Umbilical cord (tissue), 2 donors: ENCODE measurements at places on chromosomes 6 and 20.

GRCh38 chr6:121339639-121340226 is 5.5 kb upstream of the TBC1D32 start:
- no peak for DNase-seq

DNA sequence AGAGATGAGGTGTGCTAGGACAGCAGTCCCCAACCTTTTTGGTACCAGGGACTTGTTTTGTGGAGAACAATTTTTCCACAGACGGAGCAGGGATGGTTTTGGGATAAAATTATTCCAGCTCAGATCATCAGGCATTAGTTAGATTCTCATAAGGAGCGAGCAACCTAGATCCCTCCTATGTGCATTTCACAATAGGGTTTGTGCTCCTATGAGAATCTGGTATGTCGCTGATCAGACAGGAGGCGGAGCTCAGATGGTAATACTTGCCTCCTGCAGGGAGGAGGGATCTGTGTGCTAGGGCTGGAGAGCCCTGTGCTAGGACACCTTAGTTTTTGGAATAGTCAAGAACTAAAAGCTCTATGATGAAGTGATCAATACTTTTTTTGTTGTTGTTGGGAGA is 2.5 kb downstream of the SMIM13 start:
- DNase-seq, result peak; percentile 15

GRCh38 chr20:48759631-48760245 is 68.1 kb downstream of the PREX1 start:
- DNase-seq, result no peak

DNA sequence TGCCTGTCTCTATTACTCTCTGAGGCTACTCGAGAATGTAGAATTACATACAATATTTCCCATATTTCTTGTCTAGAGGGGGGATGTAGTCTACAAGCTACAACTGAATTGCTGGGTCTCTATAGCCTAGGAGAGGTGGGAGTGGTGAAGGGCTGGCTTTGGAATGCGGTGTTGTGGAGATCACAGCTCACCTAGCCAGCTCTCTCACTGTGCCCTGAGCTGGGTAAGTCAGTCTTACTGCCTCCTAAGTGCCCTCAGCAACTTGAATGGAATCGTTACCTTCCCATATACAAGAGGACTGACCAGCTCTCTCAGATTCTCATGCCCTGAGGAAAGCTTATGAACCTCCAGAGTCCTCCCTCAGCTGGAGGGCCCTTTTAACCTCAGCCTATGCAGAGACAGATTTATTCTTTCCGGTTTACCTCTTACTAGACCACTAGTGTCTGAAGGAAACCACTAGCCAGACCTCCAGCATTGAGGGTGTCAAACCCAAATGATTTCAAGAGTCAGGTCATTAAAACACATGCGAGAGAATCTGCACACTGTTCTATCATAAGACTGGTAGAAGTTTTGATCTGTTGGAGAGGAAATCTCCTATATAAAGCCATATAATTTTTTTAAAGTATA is 20.6 kb downstream of the VIP start:
- DNase-seq, result no peak

DNA sequence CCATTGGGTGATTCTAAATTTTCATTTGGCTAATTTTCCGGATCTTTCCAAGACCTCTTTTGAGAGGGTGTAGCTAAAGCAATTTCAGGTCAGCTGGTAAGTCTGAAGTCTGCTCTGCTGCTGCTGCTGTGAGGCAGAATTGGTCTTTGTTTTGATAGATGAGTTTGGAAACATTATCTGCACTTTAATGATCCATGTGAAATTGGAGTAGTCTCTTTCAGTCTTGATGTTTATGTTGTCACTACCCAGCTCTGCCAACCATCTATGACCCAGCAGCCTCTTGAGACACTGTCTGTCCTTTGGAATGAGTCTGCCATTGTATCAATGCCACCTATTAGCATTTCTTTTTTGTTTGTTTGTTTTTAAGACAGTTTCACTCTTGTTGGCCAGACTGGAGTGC is 44.1 kb downstream of the TXNDC5 start:
- DNase-seq, result no peak

DNA sequence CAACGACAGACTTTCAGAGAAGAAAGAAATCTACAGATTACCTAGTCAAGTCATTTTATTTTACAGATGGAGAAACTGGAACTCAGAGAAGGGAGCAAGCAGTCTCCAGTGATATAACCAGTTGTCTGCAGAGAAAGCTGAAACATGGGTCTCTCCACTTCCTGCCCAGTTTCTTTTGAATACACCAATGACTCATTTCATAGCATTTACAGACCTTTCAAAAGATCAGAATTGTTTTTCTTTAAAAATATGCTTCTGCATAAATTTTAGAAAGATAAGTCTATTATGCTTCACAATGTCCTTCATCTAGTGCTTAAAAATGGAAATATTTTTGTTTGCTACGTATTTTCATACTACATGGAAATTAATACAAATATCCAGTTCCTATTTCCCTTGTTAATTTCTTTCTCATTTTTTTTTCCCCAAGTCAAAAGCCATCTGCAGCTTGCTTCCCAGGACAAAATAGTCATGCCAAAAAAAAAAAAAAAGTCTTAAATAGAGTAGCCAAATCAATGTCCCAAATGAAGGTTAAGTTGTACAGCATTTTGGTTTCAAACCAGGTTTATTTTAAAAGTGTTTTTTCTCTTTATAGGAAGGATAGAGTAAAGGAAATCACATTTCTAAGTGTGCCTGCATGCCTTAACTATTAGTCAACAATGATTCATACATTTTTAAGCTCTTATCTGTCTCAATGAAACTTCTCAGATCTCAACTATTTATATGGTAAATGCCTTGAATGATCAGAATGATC is 36.9 kb downstream of the ARHGAP18 start:
- DNase-seq, result peak; percentile 56

- DNase-seq, result no peak
Observed at GRCh38 chr6:128206610-128207426, 306.0 kb upstream of the THEMIS start.

DNA sequence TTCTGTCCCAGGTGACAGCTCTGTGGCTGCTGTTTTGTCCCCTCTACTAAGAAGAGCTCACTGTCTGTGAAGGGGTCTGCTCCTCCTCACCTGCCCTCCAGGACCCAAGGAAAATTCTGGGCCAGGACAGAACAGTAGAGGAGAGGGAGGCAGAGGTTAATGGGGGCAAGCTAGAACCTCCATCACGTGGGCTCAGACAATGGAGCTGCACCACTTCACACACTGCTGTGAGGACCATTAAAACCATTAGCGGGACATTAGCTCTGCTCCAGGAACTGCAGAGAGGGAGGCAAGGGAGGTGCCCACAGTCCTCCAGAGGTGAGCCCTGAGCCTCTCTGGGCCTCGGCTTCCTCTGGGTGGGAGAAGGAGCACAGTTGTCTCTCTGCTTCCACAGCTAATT is 78.4 kb downstream of the NOL4L start:
- DNase-seq, result no peak

DNA sequence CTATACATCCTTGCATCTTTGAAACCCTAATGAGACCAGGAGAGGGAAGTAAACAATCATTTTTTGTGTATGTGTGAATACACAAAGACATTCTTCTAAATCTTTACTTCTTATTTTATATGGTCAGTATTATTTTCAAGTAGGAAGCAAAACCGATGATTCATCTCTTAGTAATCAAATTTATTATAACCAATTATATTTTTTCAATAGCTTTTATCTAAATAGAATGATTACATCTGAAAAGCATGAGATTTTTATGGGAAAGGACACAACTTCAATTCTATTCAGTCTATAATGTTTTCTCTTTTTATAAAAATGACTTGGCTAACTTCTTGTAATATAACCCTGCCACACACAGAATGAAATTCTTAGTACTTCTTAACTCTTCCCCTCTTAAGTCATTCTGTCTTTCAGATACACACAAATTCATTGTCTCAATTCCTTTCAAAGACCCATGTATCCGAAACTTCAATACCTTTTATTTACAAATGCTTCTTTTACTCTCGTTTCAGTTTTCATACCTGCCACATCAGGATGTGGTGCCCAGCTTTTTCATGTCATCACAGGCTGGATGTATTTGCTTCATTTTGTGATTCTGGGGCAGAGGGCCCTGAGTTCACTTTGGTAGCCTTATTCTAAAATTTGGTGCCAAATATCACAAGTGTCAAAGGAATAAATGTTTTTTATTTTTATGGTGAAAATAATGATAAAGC is 227.0 kb downstream of the PHF3 start:
- DNase-seq, result no peak

DNA sequence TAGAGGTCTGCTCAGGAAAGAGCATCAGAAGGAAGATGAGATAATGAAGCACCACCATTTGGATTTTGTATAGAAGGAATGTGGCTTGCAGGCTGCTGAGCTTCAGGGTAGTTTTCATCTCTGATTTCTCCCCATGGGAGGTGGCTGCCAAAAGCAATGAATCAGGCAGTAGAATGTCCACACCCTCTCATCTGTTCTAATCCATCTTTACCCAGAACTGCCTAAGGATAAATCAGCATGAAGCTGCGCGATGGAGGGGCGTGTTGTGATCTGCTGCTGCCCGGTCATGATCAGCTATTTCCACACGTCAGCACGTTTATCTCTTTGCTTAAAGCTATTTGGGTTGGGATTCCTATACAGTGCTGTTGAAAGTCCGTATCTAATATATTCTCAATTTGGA is 295.4 kb downstream of the FOXA2 start:
- peak; percentile 82 for DNase-seq

- DNase-seq, result no peak
Observed at GRCh38 chr6:167662075-167662880, 164.4 kb upstream of the AFDN start.

DNA sequence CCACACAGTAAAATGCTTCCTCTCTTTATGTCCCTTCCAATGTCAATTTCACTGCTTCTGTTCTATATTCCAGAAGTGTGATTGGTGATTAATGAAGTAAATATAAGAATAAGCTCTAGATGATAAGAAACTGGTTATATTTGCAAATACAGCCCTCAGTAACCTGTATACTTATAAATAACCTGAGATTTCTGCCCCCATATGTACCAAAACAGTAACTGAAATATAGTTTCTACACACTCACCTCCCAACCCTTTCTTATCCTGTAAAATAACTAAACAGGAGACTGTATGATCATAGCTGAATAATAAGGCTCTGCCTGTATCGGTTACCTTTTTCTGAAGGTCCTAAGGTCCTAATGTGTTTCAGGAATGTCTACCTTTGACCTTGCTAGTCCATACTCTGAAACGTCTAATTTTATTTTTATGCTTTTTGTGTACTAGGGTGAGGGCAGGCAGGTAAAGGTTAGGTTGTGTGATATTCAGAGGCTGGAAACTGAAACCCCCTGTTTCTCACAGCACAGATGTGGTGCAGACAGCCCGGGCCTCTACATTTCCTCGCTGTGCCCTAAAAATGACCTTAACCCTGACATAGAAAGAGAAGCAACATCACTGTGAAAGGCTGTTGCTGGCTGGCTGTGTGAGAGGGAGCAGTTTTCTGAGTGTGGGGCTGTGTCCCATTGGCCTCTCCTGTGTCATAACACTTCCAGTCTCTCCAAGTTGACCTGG is 378.8 kb downstream of the CENPW start:
- no peak for DNase-seq

- DNase-seq, result no peak
Observed at GRCh38 chr6:169981568-169981967, 230.1 kb downstream of the ERMARD start.

- peak; percentile 49 for DNase-seq
Observed at GRCh38 chr6:12584631-12585405, 131.7 kb upstream of the PHACTR1 start.

DNA sequence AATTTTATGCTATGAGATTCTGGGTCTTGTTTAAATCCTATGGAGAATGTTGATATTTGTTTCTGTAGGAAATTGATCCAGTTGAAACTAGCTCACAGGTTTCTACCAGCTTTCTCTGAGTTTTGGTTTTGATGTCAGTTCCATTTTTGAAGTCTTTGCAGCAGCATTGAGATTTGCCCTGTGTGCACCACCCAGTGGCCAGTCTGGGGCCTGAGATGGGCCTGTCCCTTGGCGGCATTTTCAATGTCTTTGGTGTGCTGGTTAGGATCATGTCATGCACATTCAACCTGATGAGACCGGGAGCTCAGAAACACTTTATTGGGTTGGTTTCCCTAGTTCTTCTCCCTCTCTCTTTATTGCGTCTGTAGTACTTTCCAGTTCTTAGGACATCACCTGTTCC is 395.2 kb upstream of the MAP3K7 start:
- DNase-seq, result no peak

- no peak for DNase-seq
Observed at GRCh38 chr6:145561095-145562072, 173.9 kb downstream of the EPM2A start.

DNA sequence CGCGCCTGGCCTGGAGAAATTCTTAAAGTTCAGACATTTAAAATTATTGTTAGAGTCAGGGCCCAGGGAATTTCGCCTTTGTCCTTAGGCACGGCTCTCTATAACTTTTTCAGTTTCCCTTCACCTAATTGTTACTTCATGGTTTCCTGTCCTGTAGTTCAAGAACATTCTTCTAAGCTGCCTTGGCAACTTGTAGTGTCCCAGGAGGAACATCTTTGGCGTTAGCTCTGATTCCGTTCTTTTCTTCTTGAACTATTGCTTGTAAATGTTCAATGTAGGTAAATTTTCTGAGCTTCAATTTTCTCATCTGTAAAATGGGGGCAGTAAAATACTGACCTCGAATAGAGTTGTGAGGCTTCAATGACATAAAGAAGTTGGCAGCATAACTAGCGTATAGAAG is 41.8 kb downstream of the TIAM2 start:
- no peak for DNase-seq

GRCh38 chr6:79377888-79378348 is 143.4 kb upstream of the HMGN3 start:
- peak; percentile 11 for DNase-seq

DNA sequence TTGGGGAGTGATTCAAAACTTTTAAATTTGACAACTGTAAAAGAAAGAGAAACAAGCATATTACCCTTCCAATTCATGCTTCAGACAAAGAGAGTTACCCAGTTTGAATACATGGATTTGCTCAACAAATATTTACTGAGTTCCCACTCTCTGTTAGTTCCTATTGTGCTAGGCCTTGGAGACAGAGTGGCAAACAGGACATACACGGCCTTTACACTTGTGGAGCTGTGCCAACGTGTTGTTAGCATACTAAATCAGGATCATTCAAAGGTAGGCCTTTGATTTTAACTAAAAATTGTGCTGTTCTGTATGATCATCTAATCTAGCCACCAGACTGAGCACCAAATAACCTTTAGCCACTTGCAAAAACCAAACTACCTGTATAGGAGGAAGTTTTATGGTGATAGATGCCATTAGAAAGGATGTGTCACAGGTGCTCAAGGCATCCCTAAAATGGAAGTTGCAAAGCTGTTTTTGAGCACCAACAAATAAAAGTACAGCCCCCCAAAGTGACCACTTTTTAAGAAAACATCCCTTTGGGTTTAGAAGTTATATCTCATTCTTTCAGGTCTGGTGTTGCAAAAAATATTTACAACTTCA is 84.5 kb downstream of the CHD6 start:
- DNase-seq, result no peak

GRCh38 chr6:125063307-125063706 is 90.3 kb upstream of the TPD52L1 start:
- DNase-seq, result no peak

DNA sequence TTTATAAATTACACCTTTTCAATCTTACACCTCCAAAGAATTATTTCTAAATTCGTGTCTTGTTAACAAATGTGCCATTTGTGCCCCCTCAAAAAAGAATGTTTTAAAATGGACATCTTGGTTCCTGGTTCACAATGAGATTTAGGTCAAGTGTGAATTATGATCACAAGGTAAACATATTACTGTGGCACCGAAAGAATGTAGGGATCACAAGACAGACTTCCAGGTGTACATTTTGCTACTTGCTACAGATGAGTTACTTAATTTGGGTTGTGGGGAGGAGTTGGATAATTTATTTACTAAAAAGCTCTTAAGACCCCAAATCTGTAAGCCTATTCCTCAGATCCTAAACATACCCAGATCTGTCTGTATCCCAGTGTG is 25.0 kb upstream of the ADTRP start:
- DNase-seq, result no peak
